Naive B cell (primary cell): ENCODE measurements at places on chromosomes 11 and 22.

GRCh38 chr22:19974268-19974861, 32.7 kb upstream of the TXNRD2 start:
- no peak for DNase-seq

DNA sequence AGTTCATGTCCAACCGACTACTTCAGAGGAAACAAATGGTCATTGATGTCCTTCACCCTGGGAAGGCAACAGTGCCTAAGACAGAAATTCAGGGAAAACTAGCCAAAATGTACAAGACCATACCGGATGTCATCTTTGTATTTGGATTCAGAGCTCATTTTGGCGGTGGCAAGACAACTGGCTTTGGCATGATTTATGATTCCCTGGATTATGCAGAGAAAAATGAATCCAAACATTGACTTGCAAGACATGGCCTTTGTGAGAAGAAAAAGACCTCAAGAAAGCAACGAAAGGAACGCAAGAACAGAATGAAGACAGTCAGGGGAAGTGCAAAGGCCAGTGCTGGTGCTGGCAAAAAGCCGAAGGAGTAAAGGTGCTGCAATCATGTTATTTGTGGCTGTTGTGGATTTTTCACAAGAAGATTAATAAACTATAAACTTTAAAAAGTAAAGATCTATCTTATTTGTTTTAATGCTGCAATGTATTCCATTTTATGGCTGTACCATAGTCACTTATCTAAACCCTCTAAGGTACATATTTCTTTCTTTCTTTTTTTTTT, 20.1 kb upstream of the HIPK3 start:
- no peak for DNase-seq

- no peak for DNase-seq
Observed at GRCh38 chr11:13268791-13269190, 8.8 kb upstream of the BMAL1 start.

DNA sequence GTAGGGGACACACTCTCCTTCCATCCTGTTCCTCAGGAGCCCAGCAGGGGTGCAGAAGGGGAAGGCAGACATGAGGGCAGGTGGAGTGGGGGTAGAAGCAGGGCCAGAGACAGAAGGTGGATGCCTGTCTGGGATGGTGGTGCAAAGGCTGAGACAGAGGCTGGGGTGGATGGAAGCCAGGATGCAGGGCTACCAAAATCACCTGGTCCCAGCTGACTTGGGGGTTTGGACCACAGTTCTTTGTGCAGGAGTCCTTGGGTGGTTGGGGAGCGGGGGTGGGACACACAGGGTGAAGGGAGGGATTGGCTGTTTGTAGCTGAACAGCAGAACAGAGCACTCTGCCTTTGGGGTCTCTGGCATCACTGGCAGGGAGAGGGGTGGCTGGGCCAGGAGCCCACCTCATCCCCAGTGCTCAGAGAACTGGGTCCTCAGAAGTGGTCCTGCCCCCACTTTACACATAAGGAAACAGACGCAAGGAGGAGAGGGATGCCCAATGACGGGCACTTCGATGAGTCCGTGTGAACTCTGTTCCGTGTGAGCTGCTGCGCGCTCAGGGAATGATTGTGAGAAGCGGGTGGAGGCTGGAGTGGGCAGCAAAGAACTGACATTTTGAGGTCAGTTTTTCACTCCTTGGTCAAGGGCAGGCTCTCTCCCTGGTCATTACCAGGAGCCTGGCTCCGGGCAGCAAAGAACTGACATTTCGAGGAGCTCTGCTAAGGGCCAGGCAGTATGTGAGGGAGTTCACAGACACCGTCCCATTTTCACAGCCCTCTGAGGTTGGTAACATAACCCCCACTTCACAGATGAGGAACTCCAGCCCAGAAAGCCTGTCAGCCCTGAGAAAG, 1.9 kb downstream of the TAGLN start:
- DNase-seq: no peak

DNA sequence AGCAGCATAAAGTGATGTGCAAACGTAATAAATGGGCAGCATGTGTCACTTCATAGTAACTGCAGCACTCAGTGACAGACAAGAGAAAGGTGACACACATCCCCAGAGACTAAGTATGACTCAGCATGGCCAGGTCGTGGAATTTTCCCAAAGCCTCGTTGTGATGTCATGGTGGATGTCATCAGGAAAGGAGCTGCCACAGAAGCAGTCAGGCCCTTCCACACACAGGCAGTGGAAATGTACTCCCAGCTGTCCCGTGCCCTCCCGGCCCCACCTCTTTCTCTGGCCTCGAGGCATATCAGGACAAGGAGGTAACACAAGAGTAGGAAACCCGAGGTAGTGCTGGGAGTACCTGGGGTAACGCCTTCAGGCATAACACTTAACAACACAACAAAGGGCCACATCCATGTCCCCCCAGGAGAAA, 8.1 kb downstream of the PC start:
- no peak for DNase-seq

DNA sequence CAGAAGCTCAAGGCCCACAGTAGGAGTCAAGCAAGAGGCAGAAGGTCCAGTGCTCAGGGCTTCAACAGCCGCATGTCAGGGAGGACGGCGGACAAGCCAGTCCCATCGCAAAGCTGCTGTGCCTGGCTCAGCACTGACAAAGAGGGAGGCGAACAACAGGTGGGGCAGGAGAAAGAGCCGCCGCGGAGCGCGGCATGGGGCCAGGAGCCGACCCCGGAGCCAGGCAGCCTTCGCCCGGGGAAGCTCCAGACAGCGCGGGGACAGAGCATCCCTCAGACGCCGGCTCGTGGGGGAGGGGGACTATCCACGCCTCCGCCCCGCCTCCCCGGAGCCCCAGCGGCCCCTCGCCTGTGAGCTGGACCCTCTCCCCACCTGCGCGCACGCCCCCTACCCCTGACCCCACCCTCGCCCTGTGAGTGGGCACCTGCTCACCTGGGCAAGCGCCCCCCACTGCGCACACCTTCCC, 369 bp downstream of the DHCR7 start:
- no peak for DNase-seq

GRCh38 chr11:60657888-60658287, 41.5 kb upstream of the MS4A8 start:
- no peak for DNase-seq

DNA sequence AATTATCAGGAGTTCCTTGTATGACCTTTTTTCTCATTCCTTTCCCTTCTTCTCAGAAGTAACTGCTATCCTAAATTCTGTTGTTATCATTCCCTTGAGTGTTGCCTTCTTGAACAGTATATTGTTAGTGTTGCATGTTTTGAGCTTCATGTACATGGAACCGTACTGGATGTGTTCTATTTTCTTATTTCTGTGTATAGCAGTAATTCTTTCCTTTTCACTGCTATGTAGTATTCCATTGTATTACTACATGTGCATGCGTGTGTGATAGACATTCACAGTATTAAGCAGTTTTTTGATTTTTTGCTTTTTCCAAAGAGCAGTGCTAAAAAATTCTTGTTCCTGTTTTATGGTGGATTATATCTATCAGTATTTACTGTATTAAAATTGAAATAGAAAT, 90.3 kb upstream of the RAB1B start:
- DNase-seq: no peak

- no peak for DNase-seq
Observed at GRCh38 chr22:39999144-39999757, 4.5 kb downstream of the FAM83F start.

GRCh38 chr11:76194872-76195668, 11.2 kb downstream of the WNT11 start:
- DNase-seq: no peak
